ENCODE measurements at places on chromosomes 4 and X.

- no peak for DNase-seq
Measured at GRCh38 chrX:154596290-154596929, 11.5 kb downstream of the CTAG1A start.

GRCh38 chr4:86250619-86251018 lies 109.2 kb downstream of the MAPK10 start:
- no peak for DNase-seq

DNA sequence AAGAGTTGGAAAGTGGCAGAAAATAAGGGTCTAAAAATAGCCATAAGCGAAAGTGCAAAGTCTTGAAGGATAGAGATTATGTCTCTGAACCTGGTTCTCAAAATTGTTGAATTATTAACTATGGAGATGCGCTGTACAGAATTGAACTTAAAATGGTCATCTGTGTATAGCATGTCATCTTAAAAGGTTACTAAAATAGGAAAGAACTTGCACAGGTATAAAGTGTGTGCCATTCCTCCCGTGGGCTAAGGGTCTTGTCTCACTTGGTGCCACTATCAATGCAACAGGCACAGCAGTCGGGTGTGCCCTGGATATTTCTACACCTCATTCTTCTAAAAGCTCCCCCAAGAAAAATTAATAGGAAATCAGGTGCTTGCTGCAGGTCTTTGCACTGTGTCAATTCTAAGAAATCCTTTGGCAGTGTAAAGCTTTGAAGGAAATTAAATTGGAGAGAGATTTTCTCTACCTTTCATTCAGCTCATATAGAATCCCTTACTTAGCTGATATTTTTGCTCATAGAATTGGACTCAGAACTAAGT lies 2.4 kb downstream of the SORBS2 start:
- DNase-seq, result no peak

- DNase-seq, result no peak
Measured at GRCh38 chr4:186557486-186557885, 2.1 kb upstream of the MTNR1A start.

DNA sequence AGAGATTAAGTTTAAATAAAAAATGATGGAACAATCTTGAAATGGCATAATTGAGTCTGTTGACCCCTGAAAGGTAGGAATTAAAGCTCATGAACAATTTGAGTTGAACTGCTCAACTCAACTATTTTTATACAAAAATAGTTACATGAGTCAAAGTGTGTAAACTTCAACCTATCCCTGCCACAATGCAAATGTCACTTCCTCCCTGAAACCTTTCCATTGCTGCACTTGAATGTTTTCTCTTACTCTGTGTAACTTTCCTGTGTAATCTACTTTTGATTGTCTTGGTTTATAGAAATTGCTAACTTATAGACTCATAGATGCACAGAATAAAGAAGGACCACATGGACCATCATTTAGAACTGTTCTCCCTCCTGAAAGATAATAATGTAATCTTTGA lies 218.5 kb downstream of the GBA3 start:
- DNase-seq, result no peak

Measured in stimulated activated CD8-positive, alpha-beta memory T cell treated with anti-CD3 and anti-CD28 coated beads, Interleukin-4, amount 100 ng/mL, for 1 hour (primary cell).